ENCODE measurements at places on chromosomes 3 and 15.

DNA sequence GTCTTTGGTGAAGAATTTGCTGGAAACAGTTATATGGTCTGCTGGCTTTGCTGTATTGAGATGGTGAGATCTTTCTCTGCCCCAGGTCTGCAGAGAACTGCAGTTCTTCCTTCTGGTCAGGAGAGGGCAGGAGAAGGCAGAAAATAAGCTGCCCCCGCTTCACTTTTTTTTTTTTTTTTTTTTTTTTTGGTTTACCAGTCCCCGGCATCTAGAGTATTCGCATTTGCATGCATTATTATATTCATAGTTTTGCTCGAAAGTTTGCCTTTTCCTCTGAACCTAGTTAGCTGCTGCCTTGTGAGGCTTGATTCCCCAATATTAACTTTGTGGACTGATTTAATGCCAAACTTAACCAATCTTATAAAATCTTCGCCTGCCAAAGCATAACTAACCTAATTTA lies 10.6 kb upstream of the PARL start:
- peak; percentile 62 for DNase-seq

DNA sequence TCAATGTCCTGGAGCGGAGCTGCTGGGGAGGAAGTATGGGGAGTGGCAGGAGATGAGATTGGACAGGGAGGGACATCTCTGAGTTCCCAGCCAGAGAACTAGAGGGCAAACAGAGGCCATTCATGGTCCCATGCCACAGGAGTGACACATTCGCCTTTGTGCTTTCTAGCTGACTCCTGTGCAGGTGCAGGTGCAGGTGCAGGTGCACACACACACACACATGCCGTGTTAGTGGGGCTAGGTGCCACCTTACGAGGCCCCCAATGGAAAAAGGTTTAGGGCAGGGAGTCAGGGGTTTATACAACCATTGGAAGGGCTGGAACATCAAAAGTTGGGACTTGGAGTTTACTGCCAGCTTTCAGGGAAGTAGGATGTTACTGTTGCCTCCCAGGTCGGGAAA lies 52.0 kb downstream of the TPRA1 start:
- DNase-seq: no peak

DNA sequence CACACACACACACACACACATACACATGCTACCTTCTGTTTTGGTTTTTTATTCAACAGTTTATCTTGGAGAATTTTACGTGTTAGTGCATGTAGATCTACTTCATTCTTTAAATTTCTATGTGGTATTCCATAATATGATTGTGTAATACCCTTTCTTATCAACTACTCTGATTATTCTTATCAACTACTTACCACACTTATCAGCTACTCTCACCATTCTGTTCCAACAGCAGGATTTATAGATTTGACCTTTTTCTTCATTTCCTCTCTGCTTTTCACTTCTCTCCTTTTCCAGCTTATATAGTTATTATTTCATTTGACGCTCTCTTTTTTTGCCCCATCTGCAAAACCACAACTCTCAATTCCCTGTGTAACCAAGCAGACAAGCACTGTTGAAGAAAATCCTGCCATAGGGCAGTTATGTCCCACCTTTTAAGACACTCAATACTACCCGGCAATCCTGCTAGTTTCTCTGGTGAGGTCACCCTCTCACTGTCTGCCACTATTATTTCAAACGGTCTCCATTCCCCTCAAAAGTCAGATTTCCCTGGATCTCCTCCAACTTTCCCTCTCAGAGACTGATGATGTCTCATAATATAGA lies 56.9 kb upstream of the SATB1 start:
- no peak for DNase-seq

GRCh38 chr3:97763586-97764406 lies 762 bp upstream of the ARL6 start:
- no peak for DNase-seq

Measured in CD4-positive, alpha-beta T cell treated with Interleukin-15 for 4 hours (primary cell).